Forelimb muscle (tissue), 1 donor: ENCODE measurements at places on chromosomes 12 and 14. TPM values are rescaled to one million over a fixed set of nuclear protein-coding genes. Genes with fewer than 3 reads are reported as not detected.

Gene BMAL2
- 1.4 TPM for polyA plus RNA-seq

GRCh38 chr12:32420356-32420755, 21.0 kb downstream of the FGD4 start:
- DNase-seq = no peak

DNA sequence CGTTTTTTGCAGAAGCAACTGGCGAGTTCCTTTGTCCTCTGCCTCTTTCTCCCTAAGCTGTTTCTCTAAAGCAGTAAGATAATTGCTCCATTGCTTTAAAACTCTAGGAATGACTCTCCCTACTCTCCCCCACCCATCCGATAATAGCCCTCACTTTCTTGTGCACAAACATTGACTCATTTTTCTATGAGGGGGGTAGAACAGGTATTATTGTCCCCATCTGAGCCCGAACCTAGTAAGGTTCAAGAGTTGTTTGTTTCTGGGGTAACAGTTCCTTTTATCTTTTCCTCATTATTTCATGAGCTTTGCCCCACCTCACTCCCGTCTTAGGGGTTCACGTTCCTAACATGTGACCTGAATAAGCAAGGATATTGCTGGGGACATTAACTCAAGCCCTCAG, 190.6 kb downstream of the EMP1 start:
- DNase-seq = no peak

Gene LPAR5
- 1.1 TPM for polyA plus RNA-seq

Gene NUAK1
- polyA plus RNA-seq = 9.6 TPM

DNA sequence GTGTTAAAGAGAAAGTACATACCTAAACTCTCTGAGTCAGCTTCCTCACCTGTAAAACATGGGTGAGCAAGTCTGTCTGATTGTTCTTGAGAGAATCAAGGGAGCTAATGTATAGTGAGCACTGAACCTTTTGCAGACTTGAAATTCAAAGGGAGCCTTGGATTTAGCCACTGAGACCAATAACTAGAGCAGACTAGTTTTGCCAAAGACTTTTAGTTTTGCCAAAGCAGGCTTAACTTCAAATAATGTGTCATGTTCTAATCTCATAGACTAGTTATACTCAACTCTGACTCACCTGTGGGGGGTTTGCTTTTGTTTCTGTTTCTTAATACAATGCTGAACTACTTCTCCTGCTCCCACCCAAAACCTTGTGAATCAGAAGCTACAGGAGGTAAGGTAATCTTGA, 123.7 kb downstream of the SLC25A21 start:
- DNase-seq = no peak

- peak; percentile 70 for DNase-seq
Measured at GRCh38 chr12:84604551-84604950, 308.0 kb downstream of the SLC6A15 start.
